ENCODE measurements at places on chromosomes 5 and 9. TPM values are rescaled to one million over a fixed set of nuclear protein-coding genes. Genes with fewer than 3 reads are reported as not detected.

DNA sequence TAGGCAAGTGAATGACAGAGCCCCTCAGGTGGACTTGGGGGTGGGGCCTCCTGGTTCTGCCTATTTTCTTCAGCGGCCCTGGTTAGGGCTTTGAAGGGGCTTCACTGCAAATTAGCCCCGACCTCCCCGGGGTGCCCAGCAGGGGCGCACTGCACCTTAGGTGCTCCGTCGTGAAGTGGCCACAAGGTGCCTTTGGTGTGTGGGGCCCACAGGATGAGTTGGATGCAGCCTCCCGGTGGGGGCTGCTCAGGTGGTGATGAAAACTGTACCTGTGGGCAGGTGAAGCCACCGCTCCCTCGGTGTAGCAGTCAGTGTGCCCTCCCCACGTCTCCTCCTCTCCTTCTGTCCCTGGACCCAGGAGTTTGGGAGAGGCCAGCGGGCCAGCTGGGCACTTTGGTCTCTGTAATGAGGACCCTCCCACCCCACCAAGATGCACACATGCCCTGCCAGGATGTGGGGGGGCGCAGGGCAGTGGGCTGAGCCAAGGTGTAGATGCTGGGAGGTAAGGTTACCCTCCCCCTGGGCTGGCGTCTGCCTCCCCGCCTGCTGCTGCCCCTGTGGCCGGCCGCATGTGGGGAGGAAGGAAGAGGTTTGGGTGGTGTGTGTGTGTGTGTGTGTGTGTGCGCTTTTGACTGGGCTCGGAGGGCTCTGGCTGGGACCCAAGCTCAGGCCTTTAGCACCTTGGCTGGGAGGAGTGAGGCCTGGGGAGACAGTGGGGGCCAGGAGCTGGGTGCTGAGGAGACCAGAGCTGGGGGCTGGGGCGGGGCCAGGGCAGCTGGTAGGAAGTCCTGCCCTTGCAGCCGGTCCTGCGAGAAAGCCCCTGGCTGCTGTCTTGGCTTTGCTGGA lies 55.6 kb downstream of the RXRA start:
- no peak for DNase-seq

- DNase-seq: no peak
These were observed 7.3 kb upstream of the RANBP17 start for GRCh38 chr5:170854566-170854965.

The TLX3 gene
- not detected for total RNA-seq

- DNase-seq: no peak
These were observed 107.4 kb upstream of the LHFPL2 start for GRCh38 chr5:78755822-78756429.

- DNase-seq: no peak
These were observed 16.7 kb upstream of the PDCL start for GRCh38 chr9:122845116-122845515.

GRCh38 chr5:23289162-23289561 lies 218.2 kb upstream of the PRDM9 start:
- DNase-seq: no peak

GRCh38 chr5:168881427-168882149 lies 302.4 kb upstream of the PANK3 start:
- DNase-seq: no peak

The KLF4 gene
- total RNA-seq: 62.6 TPM

DNA sequence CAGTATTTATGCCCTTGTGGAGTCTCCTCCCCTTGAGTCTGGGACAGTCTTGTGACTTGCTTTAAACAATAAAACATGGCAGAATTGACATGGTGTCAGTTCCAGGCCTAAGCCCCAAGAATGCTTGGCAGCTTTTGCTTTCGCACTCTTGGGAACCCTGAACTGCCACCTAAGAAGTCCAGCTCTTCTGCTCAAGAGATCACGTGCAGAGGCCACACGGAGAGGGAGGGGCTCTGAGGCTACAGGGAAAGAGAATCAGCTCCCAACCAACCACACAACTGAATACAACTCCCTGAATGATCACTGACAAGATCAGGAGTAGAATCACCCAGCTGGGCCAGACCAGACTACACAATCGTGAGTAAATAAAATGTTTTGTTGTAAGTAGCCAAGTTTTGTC lies 97.6 kb downstream of the MED27 start:
- DNase-seq: no peak

Measured in gastrocnemius medialis (tissue), 4 donors.